Activated CD8-positive, alpha-beta T cell treated with anti-CD3 and anti-CD28 coated beads, Interleukin-2, amount 10 ng/mL, durations not matched to agents 7 days and 5 days (primary cell): ENCODE measurements at places on chromosomes 1 and 21. TPM values are rescaled to one million over a fixed set of nuclear protein-coding genes. Genes with fewer than 3 reads are reported as not detected.

Gene TACSTD2
- total RNA-seq, result not detected

Gene LEFTY1
- total RNA-seq, result not detected

Gene TGFBR3
- 4.0 TPM for total RNA-seq

Gene CR1L
- not detected for total RNA-seq

Gene SLAMF9
- not detected for total RNA-seq

Gene VASH2
- total RNA-seq, result 0.21 TPM

Gene CXADR
- total RNA-seq, result 0.26 TPM

Gene IFFO2
- 7.2 TPM for total RNA-seq

DNA sequence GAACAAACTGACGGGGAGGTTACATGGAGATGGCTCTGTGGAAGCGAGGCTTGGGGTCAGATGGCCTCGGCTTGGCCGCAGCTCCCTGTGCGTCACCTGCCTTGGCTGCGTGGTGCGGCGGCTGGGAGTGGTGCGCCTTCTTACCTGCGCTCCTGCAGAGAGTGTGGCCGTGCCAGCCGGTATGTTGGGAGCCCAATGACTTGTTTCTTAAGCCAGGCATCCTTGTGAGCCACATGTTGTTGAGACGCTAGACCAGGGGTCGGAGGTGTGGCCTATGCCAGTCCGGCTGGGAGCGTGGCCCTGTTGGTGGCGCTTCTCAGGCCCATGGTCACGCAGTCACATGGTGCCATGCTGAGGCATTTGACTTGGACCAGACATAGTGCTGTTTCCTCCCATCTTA is 10.5 kb downstream of the SLX9 start:
- DNase-seq, result no peak

- no peak for DNase-seq
Observed at GRCh38 chr1:28782011-28782410, 30.0 kb upstream of the OPRD1 start.

- DNase-seq, result peak; percentile 34
Observed at GRCh38 chr1:205344066-205344928, 12.4 kb downstream of the KLHDC8A start.

DNA sequence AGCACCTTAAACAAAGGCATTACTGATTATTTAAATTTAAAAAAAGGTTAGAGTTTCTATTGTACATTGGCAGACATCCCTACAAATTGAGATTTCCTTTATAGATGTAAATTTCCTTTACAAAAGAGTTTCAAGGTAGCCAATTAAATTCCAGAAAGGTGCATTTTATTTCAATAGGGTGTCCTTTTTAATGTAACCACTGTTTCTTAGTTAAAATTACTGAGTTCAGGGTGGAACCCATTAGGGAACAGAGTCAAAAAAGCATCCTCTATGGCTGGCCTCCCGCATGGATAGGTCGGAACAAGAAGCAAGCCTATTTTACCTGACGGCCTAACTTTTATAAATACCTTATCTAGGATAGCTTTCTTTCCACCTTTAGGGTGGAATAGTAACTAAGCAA is 24.4 kb downstream of the TCP10L start:
- no peak for DNase-seq

DNA sequence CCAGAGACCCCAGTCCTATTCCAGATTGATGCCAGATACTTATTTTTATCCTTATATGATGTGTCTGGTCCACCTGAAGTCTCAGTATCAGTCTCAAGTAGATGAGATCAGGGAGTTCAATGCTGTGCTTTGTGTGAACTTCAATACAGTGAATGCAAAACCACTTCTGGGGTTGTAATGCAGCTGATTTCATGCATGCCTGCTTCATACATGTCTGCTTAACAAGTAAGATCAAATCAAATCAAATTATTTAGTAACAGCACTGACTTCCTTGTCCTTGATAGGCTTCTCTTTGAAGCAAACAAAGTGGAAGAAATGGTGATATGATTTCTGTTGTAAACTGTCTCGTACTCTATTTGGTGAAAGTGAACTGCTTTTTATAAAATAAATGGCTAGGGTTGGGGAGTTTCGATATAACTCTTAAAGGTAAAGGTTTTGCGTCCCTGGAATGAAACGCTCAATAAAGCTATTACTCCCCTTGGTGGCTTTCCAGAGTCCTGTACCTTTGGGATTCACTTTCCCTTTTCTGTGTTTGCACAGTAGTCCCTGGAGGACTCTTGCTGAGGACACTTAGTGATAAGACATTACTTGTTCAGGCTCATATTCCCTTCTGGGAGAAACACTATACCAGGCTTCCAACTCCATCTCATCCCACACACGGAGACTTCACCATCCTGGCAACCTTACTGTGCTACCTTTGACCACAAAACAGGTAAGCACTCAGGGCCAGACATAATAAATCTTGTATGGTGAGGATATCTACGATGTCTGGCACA is 59.3 kb downstream of the FH start:
- no peak for DNase-seq

DNA sequence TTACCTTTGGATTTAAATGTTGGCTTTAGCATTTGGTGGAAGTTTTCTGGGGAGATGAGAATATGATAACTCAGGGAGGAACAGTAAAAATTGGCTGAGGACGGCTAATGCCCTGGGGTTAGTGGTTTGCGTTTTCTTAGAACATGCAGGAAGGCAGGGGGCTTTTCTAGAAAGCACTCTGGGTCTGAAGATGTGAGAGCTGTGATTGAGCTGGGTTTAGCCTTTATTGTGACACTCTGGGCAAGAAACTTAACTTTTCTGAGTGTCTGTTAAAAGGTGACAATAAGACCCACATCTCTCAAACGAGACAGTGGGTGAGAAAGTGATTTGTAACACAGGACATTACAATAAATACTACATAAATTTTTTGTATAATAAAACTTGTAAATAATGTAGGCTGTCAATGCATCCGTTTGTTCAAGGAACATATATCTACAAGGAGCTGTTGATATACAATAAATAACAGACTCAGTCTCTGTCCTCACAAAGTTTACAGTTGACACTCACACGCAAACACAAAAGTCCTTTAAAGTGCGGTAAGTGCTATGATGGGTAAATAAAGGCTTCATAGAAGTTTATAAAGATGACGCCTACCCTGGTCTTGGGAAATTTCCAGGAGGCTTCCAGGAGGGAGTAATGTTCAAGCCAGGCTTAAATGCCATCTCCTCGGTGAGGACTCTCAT is 49.5 kb upstream of the MRPS6 start:
- peak; percentile 28 for DNase-seq

DNA sequence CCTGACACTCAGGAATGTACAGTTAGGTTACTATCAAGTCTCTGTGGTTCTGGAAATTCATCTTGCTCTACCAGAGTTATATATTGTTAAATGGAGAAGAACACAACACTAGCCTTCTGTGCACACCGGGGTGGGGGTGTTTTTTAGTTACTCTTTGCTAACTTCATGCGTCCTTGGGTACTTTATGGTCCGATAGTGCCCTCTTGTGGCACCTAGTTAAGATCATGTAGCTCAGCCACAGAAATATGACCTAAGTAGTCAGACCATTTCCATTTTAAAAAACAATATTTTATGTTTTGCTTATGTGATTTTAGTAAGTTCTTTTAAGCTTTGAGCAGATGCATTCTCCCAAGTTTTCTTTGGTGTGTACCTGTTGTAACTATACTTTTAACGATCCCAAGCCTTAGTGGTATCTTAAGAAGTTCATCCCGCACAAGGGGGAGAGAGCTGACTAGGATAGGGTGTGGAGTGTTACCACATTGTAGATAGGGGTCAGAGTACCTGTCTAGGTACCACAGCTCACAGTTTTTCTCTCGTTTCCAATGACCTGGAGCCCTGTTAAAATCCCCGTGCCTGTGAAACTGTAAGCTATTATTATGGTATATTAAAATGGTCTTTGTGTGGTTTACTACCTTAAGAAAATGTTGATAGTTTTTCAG is 20.6 kb upstream of the SH3D21 start:
- DNase-seq, result peak; percentile 82

DNA sequence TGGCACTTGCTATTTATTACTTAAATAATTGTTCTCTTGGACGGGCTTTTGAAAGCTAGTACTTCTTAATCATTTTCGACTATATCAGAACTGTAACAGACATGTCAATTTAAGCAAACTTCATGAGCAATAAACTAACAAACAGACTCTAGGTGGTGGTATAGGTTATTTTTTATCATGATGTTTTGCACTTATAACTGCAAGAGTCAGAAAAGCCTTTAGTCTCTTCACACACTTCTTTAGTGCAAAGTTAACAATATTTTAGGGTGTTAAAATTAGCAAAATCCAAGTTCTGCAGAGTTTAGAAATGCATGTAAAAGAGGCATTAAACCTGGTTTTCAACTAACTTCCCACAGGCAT is 2.2 kb downstream of the NRIP1 start:
- no peak for DNase-seq

GRCh38 chr1:67983867-67984266 is 66.6 kb downstream of the DIRAS3 start:
- DNase-seq, result no peak

DNA sequence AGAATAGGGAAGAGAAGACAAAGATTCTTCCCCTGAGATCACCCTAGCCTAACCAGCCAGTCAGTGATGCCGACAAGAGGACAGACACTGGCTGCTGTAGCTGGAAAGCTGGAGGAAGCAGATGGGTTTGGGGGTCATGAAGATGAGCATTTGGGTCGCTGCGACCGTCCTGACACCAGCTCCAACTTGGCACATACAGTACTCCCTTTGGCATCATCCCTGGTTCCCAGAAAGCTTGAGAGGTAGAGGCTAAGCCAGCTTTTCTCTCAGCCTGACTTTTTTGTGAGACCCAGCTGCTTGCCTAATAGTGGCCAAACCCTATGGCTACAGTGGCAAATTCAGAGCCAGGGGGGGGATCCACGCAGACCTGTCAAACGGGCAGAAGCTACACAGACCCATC is 43.0 kb upstream of the IKBKE start:
- DNase-seq, result no peak

- DNase-seq, result no peak
Observed at GRCh38 chr1:204127597-204128242, 24.1 kb downstream of the ETNK2 start.

- peak; percentile 55 for DNase-seq
Observed at GRCh38 chr1:21607549-21608529, 61.3 kb downstream of the RAP1GAP start.

DNA sequence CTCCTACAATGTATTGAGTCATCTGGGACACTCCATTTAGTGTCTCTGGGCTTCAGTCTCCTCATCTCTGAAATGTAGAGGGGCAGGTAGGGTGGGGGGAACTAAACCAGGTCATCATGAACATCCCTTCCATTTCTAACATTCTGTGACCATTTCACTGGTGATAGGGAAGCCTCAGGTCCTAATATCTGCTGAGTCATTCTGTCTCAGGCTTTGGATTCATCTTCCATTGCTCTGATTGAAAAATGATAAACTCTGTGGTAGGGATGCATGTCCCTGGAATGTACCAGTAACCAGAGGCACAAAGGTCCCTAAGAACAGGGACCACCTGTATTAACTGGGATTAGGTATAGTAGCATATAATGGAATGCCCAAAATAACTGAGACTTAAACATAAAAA is 36.2 kb upstream of the LRRC52 start:
- no peak for DNase-seq

DNA sequence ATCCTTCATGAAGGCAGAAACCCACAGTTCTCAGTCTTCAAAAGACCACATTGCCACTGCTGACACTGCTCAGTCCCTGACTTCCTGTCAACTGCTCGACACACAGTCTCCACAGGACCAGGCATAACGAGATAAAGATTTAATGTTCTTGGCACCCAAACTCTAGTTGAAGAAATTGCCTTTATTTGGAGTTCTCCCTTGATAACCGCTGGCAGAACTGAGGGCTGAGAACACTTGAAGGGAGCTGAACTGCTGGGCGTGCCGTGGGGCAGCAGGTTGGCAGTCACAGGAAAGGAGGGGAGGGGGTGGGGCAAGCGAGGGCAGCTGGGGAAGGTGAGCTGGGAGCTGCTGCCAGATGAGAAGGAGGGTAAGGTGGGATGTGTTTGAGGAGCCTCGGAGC is 15.9 kb downstream of the HENMT1 start:
- DNase-seq, result peak; percentile 73

- DNase-seq, result no peak
Observed at GRCh38 chr21:46229923-46230260, 1.3 kb upstream of the LSS start.

DNA sequence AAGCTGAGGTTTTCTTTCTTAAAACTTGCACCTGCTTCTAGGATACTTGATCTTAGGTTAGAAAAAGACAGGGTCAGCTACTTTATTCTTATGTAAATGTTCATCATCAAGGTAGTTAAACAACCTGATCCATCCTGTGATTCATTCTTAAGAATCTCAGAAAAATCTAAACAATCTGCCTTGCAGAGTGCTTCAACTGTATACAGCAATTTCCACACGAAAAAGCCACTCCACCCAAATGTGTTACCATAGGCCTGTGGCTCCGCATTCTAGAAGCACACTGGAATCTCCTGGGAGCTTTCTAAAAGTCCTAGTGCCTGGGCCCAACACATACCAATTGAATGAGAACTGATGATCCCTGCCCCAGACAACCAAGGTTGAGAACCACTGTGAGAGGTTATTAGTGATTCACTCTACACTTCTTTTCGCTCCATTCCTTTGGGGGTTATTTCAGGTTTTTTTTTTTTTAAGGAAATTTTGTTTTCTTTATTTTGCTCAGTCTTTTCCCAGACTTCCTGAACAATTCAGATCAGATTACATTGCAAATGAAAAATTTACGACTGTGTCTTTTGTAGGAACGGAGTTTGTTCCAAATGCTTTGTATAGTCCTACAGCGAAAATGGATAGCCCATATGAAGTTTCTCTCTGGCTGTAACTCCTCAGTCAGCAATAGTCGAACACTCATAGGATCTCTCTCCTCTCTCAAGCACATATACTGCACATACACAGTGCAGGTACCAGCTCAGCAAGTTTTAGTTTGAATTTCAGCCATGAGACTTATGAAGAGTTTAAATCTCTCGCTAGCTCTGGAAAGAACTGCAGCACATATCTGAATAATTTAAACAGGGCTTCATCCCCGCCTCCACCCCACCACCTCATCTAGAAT is 16.1 kb downstream of the SMYD2 start:
- DNase-seq, result no peak

- DNase-seq, result no peak
Observed at GRCh38 chr1:114099268-114099667, 54.4 kb downstream of the SYT6 start.

DNA sequence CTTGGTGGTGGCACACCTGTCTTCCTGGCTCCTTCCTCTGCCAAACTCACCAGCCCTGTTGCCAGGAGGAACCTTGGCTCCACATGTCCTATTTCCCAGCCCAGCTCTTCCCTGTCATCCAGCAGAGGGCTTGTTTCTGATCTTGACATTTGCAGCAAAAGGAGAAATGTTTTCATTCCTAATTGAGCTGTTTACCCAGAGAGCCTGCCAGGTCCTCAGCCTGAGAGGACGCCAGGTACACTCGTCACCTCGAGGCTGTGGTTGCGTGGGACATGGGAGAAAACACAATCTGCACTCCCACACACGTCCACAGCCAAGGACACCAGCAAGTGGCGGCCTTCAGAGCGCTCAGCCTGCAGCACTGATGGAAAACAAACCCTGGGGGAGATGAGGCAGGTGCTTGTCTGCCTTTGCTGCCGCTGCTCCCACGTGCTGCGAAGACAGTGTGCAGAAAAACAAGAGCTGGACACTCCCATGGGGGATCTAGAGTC is 132.8 kb upstream of the CD34 start:
- no peak for DNase-seq
